ENCODE measurements at places on chromosomes 2 and 18.

GRCh38 chr2:16869711-16870110 lies 204.1 kb upstream of the CYRIA start:
- DNase-seq: no peak

DNA sequence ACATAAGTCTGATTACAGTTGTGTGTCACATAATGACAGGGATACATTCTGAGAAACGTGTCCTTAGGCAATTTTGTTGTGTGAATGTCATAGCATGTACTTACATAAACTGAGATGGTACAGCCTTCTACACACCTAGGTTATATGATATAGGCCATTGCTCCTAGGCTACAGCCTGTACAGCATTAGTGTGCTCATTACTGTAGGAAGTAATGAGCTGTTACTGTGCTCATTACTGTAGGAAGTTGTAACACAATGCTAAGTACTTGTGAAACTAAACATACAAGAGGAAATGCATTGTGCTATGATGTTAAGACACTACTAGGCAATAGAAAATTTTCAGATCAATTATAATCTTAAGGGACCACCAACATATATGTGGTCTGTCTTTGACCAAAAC lies 72.8 kb downstream of the UPP2 start:
- DNase-seq: no peak

DNA sequence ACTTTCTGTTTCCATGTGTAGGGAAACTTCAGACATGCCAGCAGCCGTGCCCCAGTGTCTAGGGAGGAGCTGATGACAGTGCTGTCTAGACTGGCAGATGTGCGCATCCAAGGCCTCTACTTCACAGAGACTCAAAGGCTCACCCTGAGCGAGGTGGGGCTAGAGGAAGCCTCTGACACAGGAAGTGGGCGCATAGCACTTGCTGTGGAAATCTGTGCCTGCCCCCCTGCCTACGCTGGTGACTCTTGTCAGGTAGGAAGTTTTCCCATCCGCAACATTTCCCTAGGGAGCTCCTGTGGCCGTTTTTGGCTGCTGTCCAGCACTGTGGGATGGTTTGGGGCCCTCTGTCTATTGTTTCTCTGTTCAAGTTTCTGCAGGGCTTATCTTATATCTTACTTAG lies 143.1 kb upstream of the TTC39C start:
- DNase-seq: no peak

DNA sequence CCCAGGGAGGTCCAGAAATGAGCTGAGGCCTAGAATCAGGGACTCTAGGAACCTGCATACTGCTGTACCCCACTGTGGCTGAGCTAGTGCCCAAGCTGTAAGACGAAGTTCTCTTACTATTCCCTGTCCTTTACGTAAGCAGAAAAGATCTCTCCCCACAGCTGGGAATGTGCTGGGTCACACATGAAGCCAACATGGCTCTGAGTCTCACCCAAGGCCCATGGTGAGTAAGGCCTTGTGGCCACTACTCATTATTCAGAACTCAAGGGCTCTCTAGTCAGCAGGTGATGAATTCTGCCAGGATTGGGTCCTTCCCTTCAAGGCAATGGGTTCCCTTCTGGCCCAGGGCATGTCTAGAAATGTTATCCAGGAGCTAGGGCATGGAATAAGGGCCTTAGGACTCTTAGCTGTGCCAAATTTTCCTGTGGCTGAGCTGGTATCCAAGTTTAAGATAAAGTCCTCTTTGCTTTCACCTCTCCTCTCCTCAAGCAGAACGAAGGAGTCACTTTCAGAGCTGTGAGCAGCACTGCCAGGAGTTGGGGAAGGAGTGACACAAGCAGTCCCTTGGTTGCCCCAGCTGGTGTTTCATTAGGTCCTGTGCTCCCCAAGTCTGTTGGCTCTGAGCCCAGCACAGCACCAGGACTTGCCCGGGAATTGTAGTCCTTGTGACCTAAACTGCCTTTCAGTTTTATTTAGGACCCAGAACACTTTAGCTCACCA lies 707.6 kb downstream of the SLC4A3 start:
- no peak for DNase-seq
